ENCODE measurements at places on chromosomes 4 and X. TPM values are rescaled to one million over a fixed set of nuclear protein-coding genes. Genes with fewer than 3 reads are reported as not detected.

DNA sequence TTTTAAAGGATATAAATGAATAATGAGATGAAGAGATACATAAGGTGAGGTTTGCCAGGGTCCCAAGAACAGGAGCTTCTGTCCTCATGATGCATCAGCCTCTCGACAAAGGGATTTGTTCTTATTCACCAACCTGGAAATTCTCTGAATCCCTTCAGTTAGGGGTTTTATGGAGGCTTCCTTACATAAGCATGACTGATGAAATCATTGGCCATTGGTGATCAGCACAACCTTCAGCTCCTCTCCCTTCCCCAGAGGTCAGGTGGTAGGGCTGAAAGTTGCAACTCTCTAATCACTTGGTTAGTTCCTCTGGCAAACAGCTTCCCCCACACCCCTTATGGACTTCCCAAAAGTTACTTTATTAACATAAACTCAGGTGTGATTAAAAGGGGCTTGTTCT is 222.0 kb downstream of the SPRY1 start:
- DNase-seq: no peak

DNA sequence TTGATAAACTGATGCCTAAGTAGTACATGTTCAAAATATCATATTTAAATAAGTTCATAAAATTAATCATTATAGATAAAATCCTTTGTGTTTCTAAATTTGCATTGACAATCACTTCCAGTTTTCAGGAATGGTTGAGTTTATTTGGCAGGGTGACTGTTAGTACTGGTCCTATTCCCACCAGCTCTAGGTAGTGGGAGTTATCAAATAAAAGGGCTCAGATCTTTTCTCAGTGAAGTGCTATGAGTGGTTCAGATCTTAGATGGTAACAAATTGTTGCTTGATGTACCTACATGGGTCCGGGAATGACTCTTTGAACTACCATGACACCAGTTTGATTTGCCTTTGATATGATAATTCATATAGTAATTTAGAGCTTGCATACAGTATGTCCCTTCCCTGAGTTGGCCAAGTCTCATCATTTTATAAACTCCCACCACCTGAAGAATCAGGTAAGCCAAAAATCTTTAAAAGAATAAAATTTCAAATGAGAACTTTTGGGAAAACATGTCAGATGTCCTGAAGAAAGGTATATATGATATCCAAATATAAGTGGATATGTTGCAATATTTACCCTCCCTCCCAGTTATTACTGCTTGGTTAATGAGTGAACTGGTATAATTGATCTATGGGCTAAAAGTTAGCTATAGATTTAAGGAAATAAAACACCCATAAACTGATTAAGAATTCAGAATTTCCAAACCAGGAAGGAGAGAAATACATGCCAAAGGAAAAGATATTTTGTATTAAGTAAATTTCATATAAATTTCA is 28.6 kb downstream of the GPC3 start:
- no peak for DNase-seq

GRCh38 chr4:31259119-31259518 is 539.0 kb downstream of the PCDH7 start:
- no peak for DNase-seq

GRCh38 chr4:19999775-20000414 is 251.8 kb upstream of the SLIT2 start:
- no peak for DNase-seq

- no peak for DNase-seq
Observed at GRCh38 chr4:34039766-34040165, 2204.5 kb downstream of the ARAP2 start.

GRCh38 chrX:154596290-154596929 is 11.5 kb downstream of the CTAG1A start:
- no peak for DNase-seq

DNA sequence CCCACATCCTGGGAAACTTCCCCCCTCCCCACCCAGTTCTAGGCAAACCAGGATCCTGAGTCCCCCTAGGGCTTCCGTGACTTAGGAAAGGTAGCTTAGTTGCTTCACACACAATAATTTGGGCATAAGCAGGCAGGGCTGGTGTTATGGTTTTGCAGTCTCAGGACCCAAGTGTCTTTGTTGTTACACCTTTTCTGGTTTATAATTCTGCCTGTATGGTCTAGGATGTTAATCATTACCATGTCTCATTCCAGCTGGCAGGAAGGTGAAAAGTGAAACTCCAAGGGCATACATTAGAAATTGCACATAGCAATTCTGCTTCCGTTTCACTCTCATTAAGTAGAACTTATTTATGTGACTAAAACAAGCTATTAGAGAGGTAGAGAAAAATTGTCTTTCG is 16.8 kb downstream of the UGT8 start:
- DNase-seq: no peak

- no peak for DNase-seq
Observed at GRCh38 chr4:164700471-164700870, 53.5 kb upstream of the SMIM31 start.

DNA sequence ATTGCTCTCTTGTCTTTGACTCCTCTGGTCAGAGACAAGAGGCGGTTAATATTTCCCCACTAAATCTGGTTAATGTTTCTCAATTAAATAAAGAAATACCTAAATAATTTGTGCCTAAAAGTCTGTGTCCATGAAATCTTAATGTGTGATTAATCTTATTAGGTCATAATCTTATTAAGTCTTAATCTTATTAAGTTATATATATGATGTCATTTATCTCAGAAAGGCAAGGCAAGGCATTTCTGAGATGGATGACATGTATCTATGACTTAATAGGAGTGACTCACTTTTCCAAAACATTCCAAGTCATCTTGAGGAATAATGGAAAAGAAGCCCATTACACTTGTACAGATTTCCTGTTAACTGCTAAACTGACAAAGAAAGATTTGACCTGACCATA is 74.7 kb downstream of the TRAM1L1 start:
- no peak for DNase-seq

- no peak for DNase-seq
Observed at GRCh38 chr4:89196056-89196674, 84.8 kb downstream of the TIGD2 start.

DNA sequence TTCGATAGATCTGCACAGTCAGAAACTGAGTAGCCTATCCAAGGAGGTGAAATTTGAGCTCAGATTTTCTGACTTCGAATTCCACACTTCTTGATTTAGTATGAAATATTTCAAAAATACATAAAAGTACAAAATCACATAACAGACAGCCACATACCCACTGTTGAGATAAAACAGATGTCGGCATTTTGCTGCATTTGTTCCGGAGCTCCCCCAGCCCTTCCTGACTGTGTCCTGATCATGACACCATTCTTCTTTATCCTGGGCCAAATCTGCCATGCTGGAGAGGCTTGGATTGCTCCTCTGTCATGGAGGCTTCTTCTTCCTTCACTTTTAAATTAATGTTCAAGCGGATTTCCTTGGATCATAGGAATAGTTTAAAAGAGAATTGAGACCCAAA is 124.2 kb upstream of the RBPJ start:
- DNase-seq: no peak

DNA sequence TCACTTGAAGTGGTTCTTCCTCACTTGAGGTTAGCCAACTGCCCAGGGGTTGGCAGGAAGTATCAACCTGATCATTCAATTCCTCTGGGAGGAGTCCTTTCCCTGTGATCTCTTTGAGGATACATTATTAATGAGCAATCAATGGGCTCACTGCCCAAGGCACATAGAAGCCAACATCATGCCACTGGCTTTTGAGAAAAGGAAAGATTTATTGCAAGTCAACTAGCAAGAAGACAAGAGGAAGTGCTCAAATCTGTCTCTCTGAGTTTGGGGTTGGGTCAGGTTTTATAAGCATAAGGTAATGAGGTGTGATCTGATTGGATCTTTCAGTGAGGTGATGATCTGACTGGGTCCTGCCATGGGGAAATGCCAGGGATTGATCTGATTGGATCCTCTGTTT is 39.6 kb downstream of the FGFBP1 start:
- no peak for DNase-seq

DNA sequence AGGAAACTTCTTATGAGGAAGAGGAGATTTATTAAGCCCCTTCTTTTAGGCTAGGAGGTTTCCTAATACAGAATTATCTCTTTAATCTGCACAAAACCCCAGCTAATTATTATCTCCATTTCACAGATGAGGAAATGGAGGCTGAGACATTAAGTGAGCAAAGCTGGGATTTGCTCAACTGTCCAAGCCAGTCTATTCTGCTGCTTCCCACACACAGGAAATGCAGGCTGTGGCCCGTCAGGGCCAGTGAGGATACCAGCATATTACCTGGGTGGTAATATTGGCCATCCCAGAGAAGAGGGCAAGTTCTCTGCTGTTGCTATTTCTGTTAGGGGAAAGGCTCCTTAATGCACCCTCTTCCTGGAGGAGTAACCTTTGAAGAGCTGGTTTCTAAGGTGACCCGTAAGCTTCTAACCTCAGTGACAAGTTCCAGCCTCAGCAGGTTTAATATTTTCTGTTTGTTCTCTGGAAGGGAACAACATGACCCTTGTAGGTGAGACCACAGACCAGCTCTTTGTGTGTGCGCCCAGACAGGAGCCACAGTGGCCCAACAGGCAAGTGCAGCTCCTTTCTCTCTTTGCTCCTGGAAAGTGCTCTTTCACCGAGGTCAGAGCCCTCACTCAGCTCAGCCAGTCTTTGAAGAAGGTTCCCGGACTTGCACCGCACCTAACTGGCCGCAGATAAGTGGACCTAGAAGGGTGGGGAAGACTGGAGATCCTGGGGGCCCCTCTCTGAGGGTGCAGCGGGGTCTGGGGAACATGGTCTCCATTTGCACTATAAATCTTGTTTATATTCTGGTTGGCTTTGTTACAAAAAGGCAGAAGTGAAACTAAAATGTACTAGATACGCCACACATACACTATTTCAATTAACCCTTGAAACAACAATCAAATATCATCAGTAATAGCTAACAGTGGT is 35.5 kb downstream of the TBC1D9 start:
- no peak for DNase-seq

GRCh38 chr4:1043651-1044468 is 32.4 kb downstream of the FGFRL1 start:
- peak; percentile 94 for DNase-seq

DNA sequence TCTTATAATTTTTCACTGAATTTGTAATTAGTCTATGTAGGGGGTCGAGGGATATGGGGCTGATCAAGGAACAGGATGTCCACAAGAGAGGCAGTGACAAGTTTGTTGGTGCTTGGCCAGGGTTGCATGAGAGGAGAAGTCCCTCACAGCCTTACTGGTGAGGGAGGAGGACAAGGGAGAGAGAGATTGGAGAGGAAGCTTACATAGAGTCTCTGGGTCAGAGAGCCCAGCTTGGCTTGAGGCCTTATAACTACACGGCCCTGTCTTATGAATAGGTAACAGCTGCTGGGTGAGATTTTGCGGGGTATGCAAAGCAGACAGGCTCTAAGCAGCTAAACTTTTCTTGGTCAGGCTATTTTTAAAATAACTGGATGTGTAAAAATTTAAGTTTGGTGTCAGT is 37.9 kb upstream of the OTUD4 start:
- no peak for DNase-seq

DNA sequence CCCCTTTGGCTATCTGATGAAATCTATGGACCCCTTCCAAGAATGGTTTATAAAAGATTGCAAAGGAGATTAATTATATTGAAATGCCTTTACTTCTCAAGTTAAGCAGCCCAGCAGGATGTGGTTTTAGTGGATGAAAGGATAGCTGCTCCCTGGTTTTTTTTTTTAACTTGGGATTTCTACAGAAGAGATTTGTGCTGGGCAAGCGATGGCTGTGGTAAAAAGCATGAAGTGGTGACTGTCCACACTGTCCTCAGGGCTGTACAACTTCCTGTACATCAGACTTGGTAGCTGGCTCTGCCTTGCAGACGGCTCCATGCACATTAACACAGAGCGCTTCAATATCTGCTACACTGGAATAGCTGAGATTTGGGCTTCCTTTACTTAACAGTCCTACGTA is 321.7 kb downstream of the DHX15 start:
- DNase-seq: no peak

- DNase-seq: no peak
Observed at GRCh38 chr4:96473246-96473645, 633.4 kb downstream of the PDHA2 start.

GRCh38 chrX:148049441-148049840 is 68.3 kb downstream of the FMR1NB start:
- DNase-seq: peak; percentile 36

DNA sequence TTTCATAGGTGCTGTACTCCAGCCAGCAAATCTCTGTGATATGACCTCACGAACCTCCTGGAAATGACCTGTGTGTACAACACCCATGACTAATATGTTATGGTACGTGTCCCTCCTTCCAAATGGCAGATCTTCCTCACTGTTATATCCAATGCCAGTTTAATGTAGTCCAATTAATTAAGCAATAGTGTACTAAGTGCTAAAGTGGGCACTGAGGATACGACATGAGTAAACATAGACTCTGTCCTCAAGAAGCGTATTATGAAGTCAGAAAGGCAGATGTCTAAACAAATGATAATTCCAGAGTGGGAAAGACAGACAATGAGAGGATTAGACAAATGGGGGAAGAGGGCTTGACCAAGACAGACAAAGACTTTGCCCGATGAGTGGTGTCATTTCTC is 33.9 kb downstream of the GPRIN3 start:
- DNase-seq: no peak

GRCh38 chr4:183413234-183414200 is 30.9 kb upstream of the CDKN2AIP start:
- DNase-seq: no peak

- DNase-seq: peak; percentile 93
Observed at GRCh38 chrX:29662759-29663503, 552.4 kb upstream of the MAGEB2 start.

DNA sequence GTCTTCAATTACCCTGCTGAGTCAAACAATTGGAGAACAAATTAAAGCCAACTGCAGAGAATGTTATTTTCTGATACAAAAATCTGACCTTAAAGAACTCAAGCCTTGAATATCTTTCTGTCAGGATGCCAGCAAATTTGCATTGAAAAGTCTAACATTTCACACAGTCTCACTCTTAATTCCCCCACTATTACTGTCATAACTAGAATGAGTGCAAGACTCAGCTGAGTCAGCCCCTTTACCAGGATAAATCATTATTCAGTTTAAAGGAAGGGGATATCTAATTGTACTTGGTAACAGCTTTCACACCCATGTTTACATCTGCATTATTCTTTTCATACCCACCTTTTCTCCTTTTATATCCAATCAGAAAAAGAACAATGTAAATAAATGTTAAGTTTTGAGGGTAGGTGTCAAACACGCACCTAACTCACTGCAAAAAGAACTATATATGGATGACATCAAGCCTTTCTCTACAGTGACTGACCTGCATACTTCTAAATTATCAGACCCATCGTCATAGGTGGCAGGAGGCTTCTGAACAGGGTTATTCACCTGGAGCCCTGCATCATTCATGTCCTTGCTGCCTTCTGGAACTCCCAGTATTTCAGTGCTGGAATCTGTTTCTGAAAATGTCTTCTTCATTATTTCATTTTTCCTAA is 117.4 kb downstream of the TMA16 start:
- no peak for DNase-seq

GRCh38 chr4:156931267-156931666 is 40.3 kb downstream of the PDGFC start:
- DNase-seq: peak; percentile 77

TSC22D3 gene
- 15.0 TPM for total RNA-seq

TMPRSS11F gene
- total RNA-seq: not detected

CCDC110 gene
- 0.25 TPM for total RNA-seq

PIN4 gene
- total RNA-seq: 11.0 TPM

NAAA gene
- total RNA-seq: 21.1 TPM

NHSL2 gene
- total RNA-seq: 24.3 TPM

SRP72 gene
- total RNA-seq: 66.9 TPM

NAP1L5 gene
- total RNA-seq: 1.9 TPM

NAP1L2 gene
- 1.7 TPM for total RNA-seq

BEND4 gene
- total RNA-seq: under 0.01 TPM

PDGFC gene
- 22.0 TPM for total RNA-seq

SPATA4 gene
- not detected for total RNA-seq

CDK16 gene
- 65.4 TPM for total RNA-seq

REELD1 gene
- not detected for total RNA-seq

ZXDB gene
- total RNA-seq: 8.9 TPM

GPM6B gene
- 0.13 TPM for total RNA-seq

TAF7L gene
- total RNA-seq: 0.13 TPM
